ENCODE measurements at places on chromosomes 1 and 21.

DNA sequence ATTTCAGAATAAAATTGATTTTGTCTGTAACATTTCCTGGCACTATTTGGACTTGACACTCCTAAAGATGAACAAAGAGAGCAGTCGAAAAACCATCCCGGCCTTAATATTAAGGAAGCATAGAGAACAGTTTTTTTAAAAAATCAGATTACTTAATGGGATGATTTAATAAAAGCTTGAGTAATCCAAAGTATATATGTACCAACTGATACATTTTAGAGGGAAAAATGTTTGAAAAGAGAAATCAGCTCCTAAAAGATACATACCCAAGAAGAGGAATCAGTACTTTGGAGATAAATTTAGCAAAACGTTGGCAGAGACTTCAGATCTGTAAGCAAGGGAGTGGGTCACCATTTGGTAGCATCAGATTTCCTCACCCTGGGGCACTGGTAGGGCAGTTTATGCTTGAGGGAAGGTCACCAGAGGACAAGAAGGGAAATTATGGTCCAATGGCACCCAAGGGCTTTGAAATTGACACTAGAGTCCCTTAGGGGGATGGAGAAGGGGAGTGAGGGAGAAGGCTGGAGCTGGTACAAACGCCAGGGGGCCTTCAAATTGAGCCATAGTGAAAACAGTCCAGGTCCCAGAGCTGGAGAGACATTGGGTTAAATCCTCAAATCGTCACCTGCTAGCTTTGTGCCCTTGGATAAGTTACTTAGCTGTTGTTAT, 5.9 kb downstream of the SLAMF7 start:
- no peak for DNase-seq

GRCh38 chr1:185696422-185697150, 37.6 kb upstream of the HMCN1 start:
- DNase-seq, result peak; percentile 4

DNA sequence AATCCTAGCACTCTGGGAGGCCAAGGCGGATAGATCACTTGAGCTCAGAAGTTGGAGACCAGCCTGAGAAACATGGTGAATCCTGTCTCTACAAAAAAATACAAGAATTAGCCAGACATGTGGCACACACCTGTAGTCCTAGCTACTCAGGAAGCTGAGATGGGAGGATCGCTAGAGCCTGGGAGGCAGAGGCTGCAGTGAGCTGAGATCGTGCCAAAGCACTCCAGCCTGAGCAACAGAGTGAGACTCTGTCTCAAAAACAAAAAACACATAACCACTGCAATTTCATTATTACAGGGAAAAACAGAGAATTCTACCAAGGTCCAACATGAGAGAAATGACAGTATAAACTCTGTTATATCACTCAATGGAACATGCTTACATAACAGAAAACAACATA, 4.4 kb upstream of the TOMM20 start:
- DNase-seq, result no peak

- DNase-seq, result no peak
Measured at GRCh38 chr1:36345353-36345752, 21.9 kb upstream of the EVA1B start.

DNA sequence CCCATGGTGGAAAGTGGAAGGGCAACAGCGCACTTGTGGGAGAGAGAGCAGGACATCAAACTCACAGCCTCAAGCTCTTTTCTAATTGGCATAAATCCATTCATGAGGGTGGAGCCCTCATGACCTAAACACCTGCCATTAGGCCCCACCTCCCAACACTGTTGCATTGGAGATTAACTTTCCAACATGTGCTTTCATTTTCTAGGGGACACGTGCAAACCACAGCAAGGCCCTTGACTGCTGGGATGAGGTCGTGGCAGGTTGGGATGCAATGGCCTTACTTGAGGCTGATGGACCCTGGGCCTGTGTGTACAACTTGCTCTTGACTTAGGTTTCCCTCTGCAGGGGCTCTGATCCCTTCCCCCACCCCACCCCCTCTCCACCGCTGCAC, 35.9 kb upstream of the NEK2 start:
- DNase-seq, result no peak

GRCh38 chr1:241992734-241993133, 6.2 kb downstream of the MAP1LC3C start:
- DNase-seq, result no peak

DNA sequence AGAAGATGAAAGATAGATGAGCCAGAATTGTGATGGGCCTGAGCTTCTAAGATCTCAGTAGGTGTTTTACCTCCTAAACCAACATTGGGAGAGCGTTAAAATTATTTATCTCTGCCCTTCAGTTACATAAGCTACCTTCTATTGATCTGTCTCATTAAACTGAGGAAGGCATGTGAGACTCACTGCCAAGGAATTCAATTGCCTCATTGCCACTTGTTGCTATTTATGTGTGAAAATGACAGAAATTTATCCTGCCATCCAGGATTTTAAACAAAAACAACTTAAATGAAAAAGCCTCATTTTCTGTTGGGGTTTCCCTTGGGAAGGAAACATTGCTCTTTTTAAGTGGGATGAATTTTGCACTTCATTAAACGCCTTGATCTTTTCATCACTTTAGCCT, 78.7 kb upstream of the RUNX1 start:
- peak; percentile 19 for DNase-seq

- peak; percentile 63 for DNase-seq
Measured at GRCh38 chr1:61138921-61139774, 56.8 kb downstream of the NFIA start.

Measured in AG08395 (cell line).